Right lobe of liver (tissue), 6 donors: ENCODE measurements at places on chromosomes 7 and 10. TPM values are rescaled to one million over a fixed set of nuclear protein-coding genes. Genes with fewer than 3 reads are reported as not detected.
A peak's percentile ranks its signal among the peaks of the same experiment; 100 is the strongest.

DNA sequence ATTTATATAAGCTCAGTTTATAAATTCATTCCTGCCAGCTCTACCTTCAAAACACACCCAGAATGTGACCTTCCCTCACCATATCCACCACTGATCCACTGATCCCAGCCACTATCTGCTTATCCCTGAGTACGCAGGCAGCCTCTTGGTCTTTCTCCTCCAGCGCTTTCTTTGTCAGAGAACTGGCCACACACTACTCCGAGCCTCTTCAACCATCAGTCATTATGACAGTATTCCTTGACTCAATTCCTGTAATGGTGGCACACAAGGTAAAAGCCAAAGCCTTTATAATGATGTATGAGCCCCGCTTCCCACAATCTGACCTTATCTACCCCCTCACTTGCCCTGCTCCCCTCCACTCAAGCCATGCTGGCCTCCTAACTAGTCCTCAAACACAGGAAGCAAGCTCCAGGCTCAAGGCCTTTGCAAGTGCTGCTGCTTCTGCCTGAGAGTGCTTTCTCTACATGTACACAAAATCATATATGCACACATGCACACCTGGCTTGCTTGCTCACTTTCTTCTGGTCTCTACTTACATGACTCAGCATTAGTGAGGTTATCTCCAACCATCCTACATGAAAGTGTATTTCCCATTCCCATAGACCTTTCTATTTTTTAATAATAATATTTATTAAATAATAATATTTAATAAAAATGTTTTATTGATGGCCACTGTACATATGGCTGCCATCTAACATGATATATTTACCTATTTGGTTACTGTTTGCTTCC, 150.4 kb upstream of the FEZF1 start:
- no peak for DNase-seq

DNA sequence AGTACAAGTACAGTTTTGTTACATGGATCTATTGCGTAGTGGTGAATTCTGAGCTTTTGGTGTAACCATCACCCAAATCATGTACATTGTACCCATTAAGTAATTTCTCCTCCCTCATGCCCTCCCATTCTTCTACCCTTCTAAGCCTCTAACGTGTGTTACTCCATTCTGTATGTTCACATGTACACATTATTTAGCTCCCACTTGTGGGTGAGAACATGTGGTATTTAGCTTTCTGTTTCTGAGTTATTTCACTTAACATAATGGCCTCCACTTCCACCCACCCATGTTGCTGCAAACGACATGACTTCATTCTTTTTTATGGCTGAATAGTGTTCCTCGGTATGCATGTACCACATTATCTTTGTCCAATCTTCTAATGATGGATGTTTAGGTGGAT, 251.3 kb downstream of the CAMK1D start:
- DNase-seq, result no peak

The KRIT1 gene
- total RNA-seq, result 15.9 TPM

GRCh38 chr7:137832382-137832781, 14.4 kb downstream of the DGKI start:
- no peak for DNase-seq

GRCh38 chr10:70690589-70690988, 18.3 kb downstream of the ADAMTS14 start:
- DNase-seq, result no peak

GRCh38 chr7:107154826-107155225, 14.0 kb upstream of the HBP1 start:
- DNase-seq, result no peak

The ABLIM1 gene
- total RNA-seq, result 40.8 TPM

DNA sequence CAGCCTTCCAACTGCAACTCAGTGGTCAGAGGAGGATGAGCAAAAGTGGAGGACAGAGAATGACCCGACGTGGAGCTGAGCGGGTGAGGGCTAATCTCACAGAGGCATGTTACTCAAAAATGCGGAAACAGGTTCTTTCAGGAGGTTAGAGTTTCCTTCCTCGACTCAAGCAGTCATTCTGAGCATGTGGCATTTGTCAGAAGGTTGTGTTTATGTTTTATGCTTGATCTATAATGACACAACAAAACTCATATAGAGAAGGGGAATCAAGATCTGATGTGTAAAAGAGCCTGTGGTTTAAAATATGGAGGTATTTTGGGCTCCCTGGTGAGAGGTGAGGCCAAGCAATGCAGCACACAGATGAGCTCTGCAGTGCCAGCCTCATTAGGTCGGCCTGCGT, 311.4 kb downstream of the ADARB2 start:
- no peak for DNase-seq

- DNase-seq, result no peak
These were observed 39.2 kb downstream of the EEPD1 start for GRCh38 chr7:36192053-36192824.

DNA sequence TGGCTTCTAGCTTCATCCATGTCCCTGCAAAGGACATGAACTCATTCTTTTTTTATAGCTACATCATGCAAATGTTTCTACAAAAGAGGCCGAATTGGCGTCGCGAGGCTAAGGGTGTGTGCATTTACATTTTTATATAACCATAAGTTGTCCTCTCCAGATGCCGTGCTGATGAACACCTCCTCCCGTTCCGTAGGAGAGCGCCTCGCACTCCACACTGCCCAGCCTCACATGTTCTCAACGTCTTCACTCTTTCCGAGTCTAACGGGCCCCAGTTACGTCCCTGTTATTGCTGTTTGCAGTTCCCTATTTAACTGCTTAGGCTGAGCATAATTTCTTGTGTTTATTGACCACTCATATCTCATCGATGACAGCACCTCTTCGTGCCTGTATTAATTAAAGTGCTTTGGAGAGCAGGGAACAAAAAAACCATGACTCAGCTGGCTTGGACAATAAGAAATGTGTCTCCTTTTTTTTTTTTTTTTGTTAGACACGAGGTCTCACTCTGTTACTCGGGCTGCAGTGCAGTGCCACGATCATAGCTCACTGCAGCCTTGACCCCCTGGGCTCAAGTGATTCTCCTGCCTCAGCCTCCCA, 113.5 kb upstream of the SDK1 start:
- DNase-seq, result no peak

GRCh38 chr7:102169651-102170392, 116.8 kb upstream of the SH2B2 start:
- no peak for DNase-seq

DNA sequence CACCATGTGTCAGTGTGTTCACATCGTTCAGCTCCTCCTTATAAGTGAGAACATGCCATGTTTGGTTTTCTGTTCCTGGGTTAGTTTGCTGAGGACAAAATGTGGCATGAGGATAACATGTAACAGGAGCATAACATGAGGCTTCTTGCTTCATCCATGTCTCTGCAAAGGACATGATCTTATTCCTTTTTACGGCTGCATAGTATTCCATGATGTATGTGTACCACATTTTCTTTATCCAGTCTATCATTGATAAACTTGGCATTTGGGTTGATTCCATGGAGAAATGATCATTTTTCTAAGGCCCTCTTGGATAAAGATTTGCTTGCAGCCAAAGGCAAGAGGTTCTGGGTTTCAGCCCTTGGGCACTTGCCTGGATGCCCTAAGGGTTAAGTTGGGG, 128.5 kb upstream of the ZEB1 start:
- DNase-seq, result no peak

DNA sequence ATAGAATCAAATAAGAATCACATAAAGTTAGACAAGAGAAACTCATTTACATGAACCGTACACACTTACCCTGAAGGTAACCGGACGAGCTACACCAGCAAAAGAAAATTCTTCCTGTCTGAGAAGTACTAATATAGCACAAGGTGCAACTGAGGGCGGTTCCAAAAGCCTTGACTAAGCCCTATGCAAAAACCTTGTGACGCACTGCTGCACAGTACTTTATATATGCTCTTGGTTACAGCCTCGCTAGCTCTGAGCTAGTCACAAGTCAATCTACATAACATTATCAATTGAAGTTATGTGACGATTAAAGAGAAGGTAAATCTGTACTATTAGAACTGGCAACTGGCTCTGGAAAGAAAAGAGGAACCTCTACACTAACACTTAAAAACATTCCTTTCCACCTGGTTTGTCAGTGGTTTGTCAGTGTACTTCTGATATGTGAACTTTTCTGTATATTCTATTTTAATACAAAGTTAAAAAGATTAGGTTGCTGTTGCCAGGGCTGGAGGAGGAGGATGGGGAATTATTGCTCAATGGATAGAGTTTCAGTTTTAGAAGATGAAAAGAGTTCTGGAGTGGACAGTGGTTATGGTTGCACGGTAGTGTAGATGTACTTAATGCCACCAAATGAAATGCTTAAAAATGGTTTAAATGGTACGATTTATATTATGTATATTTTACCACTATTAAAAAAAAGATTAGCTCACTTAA, 21.6 kb downstream of the NT5C3A start:
- no peak for DNase-seq

- no peak for DNase-seq
These were observed 52.9 kb upstream of the CALD1 start for GRCh38 chr7:134726581-134726980.

GRCh38 chr7:5689118-5689517, 92.3 kb downstream of the RNF216 start:
- no peak for DNase-seq

DNA sequence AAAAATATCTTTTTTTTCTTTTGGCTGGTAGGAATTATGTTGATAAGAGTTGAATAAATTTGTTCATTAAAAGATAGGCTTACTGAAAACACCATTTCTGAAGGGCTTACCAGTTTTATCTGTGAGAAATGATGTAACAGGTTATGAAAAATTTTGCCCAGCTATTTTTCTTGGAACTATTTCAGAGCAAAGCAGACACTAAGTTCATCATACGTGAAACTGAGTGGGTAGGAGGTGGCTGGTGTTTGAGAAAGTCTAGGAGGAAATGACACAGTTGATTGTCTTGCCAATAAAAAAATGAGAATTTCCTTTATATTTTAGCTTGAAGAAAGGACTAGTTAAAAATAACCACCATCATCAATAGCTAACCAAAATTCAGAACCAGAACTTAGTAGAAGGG, 6.2 kb upstream of the MRC1 start:
- no peak for DNase-seq

GRCh38 chr10:79146611-79147130, 77.9 kb downstream of the ZMIZ1 start:
- DNase-seq, result peak; percentile 86

GRCh38 chr10:132527339-132528063, 10.1 kb upstream of the INPP5A start:
- no peak for DNase-seq

The H2BK1 gene
- total RNA-seq, result not detected
